ENCODE measurements at places on chromosomes 2 and 18.
A peak's percentile ranks its signal among the peaks of the same experiment; 100 is the strongest.

- DNase-seq, result peak; percentile 27
Measured at GRCh38 chr2:203533676-203534591, 1.2 kb downstream of the RAPH1 start.

DNA sequence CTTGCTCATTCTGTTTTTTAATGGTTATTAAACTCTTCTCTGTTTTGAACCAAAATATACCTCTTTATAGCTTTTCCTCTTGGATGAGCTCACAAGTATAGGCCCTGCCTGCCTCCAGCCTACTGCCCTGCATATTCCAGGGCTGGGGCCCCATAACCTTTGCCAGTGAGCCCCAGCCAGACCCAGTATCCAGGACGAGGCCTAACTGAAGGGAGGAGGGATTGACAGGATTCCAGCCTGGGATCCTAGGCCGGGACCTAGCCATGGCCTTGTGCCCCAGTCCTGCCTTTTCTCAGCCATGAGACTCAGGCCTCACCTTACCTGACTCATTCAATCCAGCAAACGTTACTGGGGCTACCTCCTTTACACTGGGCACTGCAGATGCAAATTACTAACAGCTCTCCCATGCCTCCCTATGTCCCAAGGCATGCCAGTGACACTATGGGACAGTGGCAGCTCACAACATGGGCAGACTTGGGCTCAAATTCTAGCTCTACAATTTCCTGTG lies 159.2 kb downstream of the DDX1 start:
- no peak for DNase-seq

GRCh38 chr2:167626301-167626700 lies 621.1 kb downstream of the STK39 start:
- no peak for DNase-seq

DNA sequence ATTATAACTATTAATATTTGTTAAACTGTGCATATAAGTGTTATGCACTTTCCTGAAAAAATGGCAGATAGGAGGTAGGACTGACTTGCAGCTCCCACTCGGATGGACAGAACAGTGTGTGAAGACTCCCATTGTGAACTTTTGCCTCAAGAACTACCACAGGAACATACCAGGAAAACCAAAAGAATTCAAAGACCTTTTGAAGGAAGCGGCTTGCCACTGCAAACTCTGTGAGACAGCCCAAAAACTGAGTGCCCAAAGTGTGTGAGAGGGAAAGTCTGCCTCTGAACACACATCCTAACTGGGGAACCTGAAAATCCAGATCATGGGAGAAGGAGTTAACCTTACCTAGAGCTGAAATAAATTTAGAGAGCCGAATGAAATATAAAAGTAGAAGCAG lies 171.0 kb downstream of the ZBTB7C start:
- DNase-seq, result no peak

DNA sequence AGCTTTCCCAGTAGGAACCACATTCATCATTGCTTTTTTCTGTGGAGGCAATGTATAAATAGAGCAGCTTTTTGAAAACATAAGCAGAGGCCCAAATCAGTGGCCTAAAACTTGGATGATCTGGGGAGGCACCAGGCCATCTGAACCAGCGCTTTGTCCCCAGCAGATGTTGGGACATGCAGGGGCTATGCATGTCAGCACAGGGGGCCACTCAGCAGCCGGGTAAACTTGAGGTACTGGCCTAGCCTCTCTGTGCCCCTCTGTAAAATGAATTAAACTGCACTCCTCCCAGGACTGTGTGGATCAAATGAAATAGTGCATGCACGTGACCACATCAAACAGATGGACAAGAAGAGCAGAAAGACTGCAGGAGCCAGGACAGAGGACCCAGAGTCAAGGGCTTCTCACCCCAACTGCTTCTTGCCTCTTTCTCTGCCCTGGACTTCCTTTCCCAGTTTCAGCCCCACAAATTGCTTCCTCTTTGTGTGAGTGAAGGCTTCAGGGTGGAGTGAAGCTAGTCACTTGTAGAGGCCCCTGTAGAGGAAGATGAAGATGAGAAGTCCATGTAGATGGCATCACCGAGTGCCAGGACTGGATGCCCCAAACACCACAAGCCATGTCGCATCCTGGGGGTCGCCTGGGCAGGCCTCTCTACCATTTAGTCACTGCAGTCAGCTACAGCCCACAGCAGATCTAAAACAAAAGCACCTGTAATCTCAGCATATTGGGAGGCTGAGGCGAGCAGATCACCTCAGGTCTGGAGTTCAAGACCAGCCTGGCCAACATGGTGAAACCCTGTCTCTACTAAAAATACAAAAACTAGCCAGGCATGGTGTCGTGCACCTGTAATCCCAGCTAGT lies 53.2 kb downstream of the IMPA2 start:
- no peak for DNase-seq

- no peak for DNase-seq
Measured at GRCh38 chr2:124586835-124587234, 561.7 kb downstream of the CNTNAP5 start.

DNA sequence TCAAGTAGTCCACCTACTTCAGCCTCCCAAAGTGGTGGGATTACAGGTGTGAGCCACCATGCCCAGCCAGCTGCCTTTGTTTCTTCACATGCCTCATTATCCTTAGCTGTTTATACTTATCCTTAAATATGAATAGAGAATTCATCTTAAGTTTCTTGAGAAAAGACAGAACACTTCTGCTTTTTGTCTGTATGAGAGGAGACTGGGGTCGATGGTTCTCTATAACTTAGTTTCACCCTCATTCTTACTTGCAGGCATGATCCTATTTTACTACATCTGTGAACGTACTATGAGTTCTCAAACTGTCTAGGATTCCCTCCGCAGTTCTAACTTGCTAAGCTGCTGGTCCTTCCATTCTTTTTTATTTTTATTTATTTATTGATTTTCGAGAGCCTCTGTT lies 20.4 kb downstream of the PPM1B start:
- DNase-seq, result no peak

DNA sequence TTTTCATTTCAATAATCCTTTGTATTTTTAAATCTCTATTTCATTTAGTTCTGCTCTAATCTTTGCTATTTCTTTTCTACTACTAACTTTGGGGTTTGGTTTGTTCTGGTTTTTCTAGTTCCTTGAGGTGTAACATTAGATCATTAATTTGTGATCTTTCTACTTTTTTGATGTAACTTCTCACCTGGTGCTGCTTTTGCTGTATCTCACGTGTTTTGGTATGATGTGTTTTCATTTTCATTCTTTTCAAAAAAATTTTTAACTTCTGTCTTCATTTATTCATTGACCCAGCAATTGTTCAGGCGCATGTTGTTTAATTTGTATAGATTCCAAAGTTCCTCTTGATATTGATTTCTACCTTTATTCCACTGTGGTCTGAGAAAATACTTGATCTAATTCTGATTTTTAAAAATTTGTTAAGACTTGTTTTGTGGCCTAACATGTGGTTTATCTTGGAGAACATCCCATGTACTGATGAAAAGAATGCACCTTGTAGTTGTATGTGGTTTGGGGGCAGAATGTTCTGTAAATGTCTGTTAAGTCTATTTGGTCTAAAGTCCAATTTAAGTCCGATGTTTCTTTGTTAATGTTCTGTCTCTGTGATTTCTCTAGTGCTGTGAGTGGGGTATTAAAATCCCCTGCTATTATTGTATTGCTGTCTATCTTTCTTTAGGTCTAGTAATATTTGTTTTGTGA lies 17.3 kb upstream of the MALT1 start:
- no peak for DNase-seq

DNA sequence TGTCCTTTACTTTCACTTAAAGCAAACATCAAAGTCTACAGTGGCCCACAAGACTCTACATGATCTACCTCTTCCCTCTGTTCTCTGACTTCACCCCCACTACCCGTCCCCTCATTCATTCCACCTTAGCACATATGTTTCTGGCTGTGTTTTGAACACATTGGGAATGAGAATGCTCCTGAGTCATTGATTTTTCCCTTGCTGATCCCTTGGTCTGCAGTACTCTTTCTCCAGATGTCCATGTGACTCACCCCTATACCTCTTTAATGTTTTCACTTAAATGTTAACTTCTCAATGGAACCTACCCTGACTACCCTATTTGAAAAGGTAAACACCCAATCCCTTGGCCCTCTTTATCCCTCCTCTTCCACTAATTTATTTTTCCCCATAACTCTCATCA lies 30.7 kb upstream of the FRZB start:
- no peak for DNase-seq

DNA sequence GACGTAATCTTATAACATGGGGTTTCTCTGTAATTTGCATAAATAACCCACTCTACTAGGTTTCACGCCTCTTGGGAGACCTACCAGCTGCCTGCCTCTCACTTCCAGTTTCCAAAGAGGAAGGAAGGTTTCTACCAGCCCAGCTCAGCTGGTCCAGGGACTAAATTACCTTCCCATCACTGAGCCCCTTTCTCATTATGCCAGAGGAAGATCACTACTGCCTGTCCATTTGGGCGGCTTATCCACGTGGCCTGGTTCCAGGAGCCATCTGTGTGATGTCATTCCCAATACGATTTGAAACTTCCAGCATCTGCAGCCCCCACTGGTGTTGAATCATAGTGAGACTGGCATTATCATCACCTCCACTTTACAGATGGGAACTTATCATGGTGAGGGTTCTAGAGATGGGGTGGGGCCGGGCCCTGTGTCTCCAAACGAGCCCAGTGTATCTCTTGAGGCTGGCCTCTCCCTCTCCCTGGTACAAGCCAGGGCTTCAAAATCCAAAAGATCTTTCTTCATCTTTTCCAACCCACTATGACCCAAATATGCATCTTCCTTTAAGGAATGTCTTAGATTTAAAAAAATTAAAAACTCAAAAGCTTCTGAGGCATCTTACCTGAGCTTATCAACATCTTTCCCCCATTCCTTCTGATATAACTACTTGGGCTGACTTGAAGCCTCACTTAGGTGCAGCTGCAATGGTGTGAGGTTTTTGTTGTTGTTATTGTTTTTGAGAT lies 140.8 kb downstream of the DDX1 start:
- no peak for DNase-seq

GRCh38 chr2:238974501-238975166 lies 126.7 kb downstream of the TWIST2 start:
- peak; percentile 89 for DNase-seq

GRCh38 chr2:176147800-176148496 lies 3.4 kb upstream of the HOXD4 start:
- no peak for DNase-seq

DNA sequence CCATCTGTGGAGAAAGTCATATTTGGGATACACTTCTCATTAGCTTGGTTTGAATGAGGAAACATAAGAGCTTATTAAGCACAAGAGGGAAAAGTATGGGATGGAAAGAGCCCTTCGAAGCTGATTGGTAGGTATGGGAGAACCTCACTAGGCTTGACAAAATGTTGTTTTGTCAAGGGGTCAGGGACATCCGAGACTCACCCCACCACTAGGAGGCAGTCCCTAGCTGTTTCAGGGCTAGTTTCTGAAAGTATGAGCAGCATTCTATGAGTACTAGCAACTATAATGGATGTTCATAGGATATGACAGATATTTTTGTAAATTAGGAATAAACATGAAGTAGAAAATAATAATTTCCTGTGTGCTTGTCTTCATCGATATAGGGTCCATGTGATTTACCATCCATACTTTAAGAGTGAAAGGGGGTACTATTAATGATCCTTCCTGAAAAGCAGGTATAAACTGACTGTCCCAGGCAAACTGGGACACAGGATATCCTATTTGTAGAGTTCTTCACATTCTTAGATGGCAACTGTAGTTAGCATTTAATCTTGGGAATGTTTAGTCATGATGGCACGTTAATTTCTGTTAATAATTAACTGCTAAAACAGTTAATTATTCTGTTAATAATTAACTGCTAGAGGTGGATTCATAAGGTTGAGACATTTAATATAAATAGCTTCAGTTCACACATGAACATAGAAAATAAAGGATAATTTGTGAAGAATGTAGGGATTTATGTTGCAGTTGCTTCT lies 28.4 kb downstream of the OTX1 start:
- no peak for DNase-seq

DNA sequence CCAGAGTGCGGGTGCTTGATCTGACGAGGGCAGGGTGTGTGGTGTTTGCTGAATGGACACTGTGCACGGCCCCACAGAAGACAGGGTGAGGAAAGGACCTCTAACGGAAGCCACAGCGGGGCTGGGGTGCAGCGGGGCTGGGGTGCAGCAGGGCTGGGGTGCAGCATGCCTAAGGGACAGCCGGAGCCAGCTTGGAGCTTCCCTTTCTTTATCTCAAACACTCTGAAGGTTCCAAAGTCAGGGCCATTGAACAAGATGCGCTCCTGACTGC lies 35.0 kb downstream of the PXDN start:
- DNase-seq, result no peak

- DNase-seq, result no peak
Measured at GRCh38 chr2:2916621-2917020, 461.0 kb downstream of the EIPR1 start.

GRCh38 chr2:58638256-58638805 lies 397.2 kb upstream of the FANCL start:
- no peak for DNase-seq

GRCh38 chr2:47119001-47119400 lies 36.1 kb downstream of the STPG4 start:
- peak; percentile 42 for DNase-seq

DNA sequence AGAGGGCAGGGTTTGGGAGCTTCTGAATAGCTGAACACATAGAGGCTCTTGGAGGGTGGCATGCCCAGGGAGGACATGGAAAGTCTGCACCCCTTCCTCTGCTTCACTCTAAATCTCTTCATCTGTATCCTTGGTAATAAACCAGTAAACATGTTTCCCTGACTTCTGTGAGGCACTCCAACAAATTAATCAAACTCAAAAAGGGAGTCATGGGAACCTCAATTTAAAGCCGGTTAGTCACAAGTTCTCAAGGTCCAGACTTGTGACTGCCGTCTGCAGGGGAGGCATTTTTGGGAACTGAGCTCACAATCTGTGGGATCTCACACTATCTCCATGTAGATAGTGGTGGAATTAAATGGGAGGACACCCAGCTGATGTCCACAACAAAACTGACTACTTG lies 33.1 kb upstream of the STON1 start:
- DNase-seq, result peak; percentile 78

GRCh38 chr2:100789361-100789760 lies 30.6 kb upstream of the NPAS2 start:
- DNase-seq, result no peak

GRCh38 chr2:181177376-181177775 lies 197.0 kb downstream of the UBE2E3 start:
- DNase-seq, result no peak

- DNase-seq, result no peak
Measured at GRCh38 chr2:240957656-240958365, 40.6 kb upstream of the SNED1 start.

DNA sequence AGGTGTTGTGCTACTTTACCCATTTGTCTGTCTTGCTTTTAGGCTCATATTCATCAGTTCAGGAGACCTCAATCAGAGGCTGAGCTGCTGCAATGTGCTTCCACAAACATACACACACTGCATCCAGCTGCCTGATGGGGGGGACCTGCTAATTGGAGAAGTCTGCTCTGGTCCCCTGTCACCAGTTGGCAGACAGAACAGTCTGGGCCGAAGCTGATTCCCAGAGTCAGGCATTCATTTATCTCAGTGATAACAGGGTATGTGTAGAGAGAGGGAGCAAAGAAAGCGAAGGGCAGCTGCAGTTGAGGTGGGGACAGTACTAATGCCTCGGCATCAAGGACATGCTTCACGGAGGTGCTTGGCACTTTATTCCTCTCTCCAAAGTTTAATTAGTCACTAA lies 584.3 kb upstream of the PIK3C3 start:
- no peak for DNase-seq

Data from GM04504 (cell line).